T-cell (primary cell): ENCODE measurements at places on chromosomes 2 and 18.
A peak's percentile ranks its signal among the peaks of the same experiment; 100 is the strongest.

DNA sequence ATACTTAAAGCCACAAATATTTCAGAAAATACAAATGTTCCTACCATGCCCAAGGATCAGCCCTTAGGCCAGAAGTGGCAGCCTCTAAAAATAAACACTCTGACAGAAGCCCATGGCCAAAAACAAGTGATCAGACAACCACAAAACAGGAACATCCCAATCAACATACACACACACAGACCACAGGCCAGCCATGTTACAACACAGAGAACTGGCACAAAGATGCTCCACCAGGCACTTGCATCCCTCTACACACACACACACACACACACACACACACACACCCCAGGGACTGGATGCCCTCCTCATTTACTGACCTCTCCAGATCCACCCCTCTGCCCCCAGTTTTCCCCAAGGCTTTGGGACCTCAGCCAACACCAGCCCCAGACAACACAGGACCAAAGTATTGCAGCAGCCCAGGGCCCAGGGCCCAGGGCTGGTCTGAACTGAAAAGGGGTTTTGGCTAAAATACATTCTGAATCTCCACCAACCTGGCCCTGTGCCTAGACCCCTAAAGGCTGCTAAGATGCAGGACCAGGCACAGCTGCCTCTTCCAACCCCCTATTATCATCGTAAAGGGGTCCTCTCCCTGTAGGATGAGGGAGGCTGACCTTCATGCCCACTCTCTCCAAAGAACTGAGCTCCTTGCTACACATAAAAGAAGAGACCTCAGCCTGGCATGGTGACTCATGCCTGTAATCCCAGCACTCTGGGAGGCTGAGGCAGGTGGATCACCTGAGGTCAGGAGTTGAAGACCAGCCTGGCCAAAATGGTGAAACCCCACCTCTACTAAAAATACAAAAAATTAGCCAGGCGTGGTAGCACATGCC, 151.4 kb downstream of the TNS1 start:
- no peak for DNase-seq

DNA sequence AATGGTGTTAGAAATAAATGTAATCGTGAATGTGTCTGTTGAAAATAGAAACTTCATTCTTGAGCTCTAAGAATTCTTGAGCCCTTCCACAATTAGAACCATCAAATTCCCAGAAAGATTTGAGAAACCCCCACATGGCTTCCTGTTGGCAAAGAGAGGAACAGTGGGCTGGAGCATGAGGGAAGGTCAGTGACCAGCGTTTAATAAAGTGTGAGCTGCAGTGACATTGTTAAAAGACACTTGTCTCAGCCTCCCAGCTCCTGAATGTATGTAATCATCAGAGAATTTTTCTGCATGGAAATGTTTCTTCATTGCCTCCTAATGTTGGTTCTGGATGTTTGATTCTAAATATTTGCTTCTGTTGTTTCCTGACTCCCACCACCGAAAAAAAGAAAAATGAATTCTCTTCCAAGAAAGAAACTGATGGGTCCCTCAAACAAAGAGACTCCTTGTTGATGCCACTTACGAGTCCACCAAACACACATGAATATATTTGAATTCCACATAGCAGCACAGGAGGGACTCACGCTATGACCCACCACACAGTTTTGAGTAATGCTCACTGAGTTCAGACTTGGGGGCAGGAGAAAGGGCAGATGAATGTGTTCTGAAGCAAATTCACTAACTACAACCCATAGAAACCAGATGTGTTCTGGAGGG, 225.1 kb upstream of the KLHL29 start:
- no peak for DNase-seq

GRCh38 chr18:76493213-76494161, 1.6 kb downstream of the ZNF516 start:
- DNase-seq = no peak

- DNase-seq = no peak
Observed at GRCh38 chr2:212901604-212902275, 249.7 kb downstream of the IKZF2 start.

DNA sequence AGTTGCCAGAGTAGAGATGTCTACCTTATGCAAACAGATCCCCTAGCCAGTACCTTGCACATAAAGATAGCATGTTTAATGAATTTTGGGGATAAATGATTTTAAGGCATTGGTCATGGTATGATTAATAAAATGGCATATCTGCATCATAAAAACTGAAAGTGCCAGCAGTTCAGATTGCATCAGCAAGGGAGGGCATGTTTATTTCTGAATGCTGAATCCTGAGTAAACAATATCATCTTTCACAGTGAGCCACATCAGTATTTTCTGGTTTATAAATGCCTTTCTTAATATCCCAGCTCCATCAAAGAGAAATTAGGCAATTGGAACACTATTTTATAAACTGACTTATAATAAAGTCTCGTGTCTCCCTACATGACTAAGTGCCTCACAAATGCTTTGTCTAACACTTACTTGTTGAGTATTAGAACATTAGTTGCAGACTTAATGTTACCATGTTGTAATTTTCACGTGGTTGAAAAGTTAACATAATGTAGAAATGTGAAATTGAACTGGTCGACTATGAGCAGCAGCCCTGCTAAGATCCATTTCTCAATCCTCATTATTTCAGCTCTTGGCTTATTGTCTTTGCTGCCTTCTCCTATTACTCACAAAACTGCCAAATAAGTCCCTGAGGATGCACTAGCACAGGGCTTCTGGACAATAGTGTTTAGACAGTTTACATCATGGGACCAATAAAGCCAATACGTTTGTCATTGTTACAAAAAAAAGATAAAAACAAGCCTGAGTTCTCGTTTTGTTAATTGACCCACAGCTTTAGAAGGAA, 48.0 kb downstream of the LANCL1 start:
- DNase-seq = no peak

- DNase-seq = no peak
Observed at GRCh38 chr2:204732019-204732418, 186.7 kb downstream of the PARD3B start.

GRCh38 chr18:79438089-79438897, 42.6 kb downstream of the NFATC1 start:
- DNase-seq = no peak

DNA sequence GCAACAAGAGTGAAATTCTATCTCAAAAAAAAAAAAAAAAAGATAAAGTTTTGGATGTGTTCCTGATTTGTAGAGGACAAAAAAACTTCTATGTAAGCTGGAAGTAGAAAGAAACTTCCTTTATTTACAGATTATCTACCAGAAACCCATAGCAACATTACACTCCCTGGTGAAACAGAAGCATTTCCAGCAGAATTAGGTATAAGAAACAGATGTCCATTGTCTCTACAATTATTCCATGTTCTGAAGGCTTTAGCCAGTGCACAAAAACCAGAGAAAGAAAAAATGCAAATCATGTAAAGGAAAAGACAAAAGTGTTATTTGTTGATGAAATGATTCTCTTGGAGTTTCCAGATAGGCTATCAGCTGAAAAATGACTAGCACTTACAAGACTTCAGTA, 4.9 kb downstream of the TUBB6 start:
- no peak for DNase-seq

GRCh38 chr2:216365518-216365917, 6.8 kb downstream of the MARCHF4 start:
- no peak for DNase-seq

DNA sequence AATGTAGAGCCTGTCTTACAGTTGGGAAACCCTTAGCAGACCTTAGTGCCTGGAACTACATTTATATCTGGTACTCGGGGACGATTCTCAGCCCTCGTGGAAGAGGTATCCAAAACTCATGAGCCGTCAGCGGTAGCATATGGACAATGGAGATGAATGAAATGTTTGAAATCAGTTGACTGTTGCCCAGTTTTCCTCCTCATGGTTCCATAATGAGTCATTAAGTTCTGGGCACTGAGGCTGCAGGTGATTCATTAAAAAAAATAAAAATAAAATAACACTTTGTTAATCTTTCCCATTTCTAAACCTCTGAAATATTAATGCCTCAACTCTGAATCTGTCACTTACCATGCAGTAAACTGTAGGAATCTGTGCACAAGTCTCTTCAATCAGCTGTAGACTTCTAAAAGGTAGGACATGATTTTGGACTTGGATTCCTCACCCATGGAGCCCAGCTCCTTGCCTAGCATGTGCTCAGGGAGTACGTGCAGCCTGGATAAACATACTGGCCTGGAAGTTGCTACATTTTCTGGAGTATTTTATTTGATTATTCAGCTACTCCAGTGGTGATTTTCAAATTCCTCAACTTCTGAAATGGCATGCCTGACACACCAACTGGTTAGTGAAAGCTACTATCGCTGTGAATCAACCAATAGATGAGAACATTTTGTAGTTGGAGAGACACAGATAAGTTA, 979.2 kb downstream of the CNTNAP5 start:
- DNase-seq = no peak

DNA sequence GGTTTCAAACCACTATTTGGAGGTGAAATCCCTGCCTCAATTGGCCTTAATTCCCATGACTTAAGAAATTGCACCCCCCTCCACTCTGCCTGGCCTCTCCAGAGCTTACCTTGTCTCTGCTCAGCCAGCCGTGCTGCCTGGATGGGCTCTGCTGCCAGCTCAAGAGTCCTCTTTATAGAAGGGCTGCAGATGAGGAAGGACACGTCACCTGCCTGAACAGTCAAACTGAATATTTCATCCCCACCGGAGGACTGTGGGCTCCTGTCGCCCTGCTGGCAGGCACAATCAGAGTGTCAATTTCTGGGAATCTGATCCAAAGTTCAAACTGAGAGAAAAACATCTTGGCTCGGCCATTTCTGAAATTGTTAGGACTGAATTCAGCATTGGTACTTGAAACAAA, at the start of gene OTOS:
Gene OTOS (minus strand): TSS at position 148 of the 400 bp plus-strand sequence. CDS start 332 bp downstream, outside the sequence.
- DNase-seq = no peak

DNA sequence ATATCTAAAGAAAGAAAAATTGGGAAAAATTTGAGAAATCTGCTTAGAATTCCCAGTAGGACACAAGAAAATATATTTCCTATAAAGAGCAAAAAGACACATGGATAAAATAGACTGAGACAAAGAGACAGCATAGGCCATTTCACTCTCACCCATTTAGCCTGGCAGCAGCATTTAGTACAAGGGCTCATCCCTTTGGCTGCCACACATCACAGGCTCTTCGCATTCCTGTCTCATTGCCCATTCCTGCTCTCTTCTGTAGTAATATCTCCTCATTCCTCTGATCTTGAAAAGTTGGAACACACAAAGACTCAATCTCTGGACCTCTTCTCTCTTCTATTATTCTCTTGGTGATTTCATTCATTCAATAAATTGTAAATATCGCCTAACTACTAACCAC, 162.6 kb downstream of the SOX11 start:
- DNase-seq = no peak

- DNase-seq = no peak
Observed at GRCh38 chr2:152694161-152694661, 23.1 kb downstream of the PRPF40A start.

- DNase-seq = no peak
Observed at GRCh38 chr2:237218756-237219155, 133.1 kb downstream of the COPS8 start.

DNA sequence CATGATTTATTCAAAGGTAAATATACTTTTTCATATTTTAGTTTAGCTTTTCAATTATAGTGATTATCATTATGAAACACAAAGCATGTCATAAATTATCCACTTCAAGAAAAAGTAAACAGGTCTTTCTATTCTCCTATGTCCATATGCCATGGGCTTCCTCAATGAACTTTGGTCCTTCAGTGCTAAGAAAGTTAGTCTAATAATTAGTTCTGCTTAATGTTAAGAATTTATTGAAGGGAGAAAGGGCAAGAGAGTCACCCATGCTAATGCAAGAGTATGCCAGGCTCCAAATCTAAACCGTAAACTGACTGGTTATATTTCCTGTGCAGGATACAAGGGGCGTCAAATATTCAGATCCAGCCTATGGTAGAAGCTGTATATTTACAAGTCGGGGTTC, 96.2 kb downstream of the GORASP2 start:
- DNase-seq = no peak

DNA sequence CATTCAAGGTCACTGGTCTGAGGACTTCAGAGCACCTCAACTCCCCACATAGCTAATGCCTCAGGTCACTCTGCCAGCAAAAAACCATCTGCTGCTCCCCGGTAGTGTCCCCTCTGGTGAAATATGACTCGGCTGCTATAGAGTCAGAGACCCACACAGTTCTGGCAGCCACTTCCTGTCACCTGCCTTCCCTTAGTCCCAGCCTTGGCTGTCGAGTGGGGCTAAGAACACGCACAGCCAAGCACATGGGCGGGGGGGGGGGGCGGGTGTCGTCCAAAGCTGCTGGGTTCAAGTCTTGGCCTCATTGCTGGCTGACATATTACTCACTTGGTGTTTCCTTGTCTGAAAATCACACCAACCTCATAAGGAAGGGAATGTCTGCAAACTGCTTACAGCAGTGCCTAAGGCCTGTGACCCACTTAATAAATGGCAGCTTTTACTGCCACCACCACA, 37.5 kb downstream of the POLR1A start:
- DNase-seq = peak; percentile 55

GRCh38 chr2:10185046-10185445, 62.5 kb downstream of the RRM2 start:
- DNase-seq = no peak

- DNase-seq = no peak
Observed at GRCh38 chr2:231794383-231794782, 8.1 kb downstream of the COPS7B start.

GRCh38 chr2:129135017-129135416, 816.3 kb upstream of the HS6ST1 start:
- no peak for DNase-seq

DNA sequence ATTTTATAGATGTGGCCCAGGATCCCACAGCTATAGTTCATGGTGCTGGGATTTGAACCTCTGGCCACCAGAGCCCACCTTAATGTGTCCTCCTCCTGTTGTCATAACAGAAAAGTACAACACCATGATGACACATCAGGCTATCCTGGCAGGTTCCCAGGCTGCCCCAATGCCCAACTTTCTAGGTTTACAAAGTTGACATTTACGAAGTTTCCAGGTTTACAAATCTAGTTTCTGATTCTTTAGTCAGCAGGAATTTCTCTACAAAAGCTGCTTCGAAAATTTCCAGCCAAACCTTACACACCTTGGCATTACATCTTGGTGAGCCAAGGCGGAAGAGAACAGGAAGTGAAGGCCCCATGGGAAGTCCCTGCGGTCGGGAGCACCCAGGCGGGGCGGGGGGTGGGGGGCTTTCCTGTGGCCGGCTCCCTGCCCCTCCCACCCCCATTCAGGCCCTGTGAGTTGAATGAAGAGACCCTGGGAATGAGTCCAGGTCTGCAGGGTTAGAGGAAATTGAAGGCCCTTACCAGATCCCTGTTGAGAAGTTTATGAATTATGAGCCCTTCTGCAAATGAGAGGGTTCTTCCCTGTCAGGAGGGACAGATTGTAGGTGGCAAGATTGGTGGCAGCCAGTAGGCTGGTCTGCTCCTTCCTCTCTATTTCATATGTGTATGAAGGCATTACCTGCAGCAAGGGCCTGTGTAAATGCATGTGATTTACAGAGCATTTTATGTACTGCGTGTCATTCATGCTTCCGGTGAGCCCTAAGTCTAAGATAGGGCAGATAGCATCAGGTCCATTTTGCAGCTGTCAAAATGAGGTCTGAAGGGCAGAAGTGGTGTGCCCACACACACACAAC, 11.1 kb upstream of the IL1RN start:
- no peak for DNase-seq

DNA sequence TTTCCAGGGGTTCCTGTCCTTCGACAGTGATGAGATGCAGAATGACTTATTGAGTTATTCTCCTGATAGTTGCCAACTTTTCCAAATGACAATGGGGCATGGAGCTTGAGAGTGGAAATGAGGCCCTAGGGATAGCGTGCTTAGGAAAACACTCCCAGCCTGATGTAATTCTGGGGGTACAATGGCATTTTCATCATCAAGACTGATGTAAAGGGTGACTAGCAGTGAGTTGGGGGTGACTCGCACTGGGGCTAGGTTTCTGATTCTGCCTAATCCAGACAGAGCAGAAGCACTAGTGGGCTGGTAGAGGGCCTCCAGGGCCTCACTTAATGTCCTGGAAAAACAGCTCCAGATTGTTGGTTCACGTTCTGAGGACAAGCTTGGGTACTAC, 34.0 kb upstream of the IL37 start:
- no peak for DNase-seq
